Stimulated activated CD8-positive, alpha-beta memory T cell treated with anti-CD3 and anti-CD28 coated beads, Interleukin-15, amount 100 ng/mL, for 1 hour (primary cell): ENCODE measurements at places on chromosomes 12 and 14.

DNA sequence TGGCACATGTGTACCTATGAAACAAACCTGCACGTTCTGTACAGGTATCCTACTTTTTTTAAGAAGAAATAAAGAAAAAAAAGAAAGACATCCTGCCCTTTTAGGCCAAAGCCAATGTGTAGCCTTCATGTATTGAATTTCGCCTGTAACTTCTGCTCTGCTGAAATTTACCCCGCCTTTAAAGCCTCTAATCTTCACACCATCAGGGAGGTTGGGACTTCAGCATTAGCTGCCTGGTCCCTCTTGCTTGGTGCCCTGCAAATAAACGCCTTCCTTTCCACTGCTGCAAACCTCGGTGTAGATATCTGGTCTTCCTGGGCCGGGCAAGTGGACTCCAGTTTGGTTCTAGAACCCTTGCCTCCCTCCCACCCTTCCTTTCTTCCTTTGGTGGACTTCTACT, 2.6 kb upstream of the KRT71 start:
- DNase-seq: no peak

DNA sequence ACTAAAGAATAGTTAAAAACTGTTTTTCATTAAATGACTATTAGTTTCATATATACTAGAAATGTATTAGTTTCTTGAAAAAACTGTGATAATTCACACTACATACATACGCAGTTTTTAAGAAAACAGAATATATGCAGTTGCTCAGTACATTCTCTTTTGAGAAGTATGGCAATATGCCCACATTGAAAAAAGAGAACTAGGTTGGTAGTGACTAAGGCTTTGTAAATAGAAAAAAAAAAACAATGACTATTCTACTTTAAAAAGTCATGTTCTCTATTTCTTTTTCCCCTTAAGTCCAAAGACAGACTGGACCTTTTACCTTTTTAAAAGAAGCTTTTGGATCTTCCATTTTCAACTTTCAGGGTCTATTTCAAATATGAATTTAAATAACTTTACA, 25.0 kb downstream of the SNX6 start:
- DNase-seq: no peak

- DNase-seq: no peak
These were observed 32.1 kb downstream of the SLC15A4 start for GRCh38 chr12:128791395-128792322.

DNA sequence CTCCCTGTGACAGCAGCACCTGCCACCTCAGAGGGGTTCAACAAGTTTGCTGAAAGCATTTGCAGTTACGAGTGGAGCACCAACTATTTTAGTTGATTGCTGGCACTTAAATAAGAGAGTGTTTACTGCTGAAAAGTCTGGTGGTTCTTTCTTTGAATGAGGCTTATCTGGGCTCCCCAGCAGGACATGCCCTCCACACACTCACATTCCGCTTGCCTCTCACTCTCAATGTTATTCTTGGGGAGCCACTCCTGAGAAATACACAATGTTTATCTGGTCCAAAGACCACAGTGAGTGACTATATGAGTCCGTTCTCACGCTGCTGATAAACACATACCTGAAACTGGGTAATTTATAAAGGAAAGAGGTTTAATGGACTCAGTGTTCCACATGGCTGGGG, 31.9 kb downstream of the NT5DC3 start:
- no peak for DNase-seq

- no peak for DNase-seq
These were observed 22.4 kb upstream of the SERPINA6 start for GRCh38 chr14:94345344-94346064.
